ENCODE measurements at places on chromosomes 7 and 10.

- no peak for DNase-seq
Measured at GRCh38 chr7:36348256-36348655, 41.4 kb upstream of the ANLN start.

- no peak for DNase-seq
Measured at GRCh38 chr10:114956466-114956865, 18.5 kb downstream of the TRUB1 start.

GRCh38 chr7:123656544-123657303, 1.1 kb downstream of the LMOD2 start:
- DNase-seq: no peak

- no peak for DNase-seq
Measured at GRCh38 chr7:85115006-85115405, 71.8 kb downstream of the SEMA3D start.

GRCh38 chr7:107725138-107725740, 18.7 kb upstream of the CBLL1 start:
- DNase-seq: peak; percentile 30

- no peak for DNase-seq
Measured at GRCh38 chr10:124647421-124648130, 96.6 kb downstream of the FAM53B start.

DNA sequence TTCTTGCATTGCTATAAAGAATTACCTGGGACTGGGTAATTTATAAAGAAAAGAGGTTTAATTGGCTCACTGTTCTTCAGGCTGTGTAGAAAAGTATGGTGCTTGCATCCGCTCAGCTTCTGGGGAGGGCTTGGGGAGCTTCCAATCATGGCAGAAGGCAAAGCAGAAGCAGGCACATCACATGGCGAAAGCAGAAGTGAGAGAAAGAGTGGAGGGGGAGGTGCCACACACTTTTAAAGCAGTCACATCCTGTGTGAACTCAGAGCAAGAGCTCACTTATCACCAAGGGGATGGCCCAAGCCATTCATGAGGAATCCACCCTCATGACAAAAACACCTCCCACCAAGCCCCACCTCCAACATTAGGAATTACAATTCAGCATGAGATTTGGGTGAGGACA, 303.5 kb downstream of the OTUD1 start:
- no peak for DNase-seq

GRCh38 chr7:150404805-150405583, 25.9 kb downstream of the ZNF775 start:
- DNase-seq: peak; percentile 27

All from kidney glomerular epithelial cell (primary cell).